ENCODE measurements at places on chromosomes 2 and 18.

- no peak for DNase-seq
Observed at GRCh38 chr2:34176693-34177092, 577.6 kb upstream of the FAM98A start.

- peak; percentile 25 for DNase-seq
Observed at GRCh38 chr2:134289225-134289624, 35.4 kb downstream of the MGAT5 start.

DNA sequence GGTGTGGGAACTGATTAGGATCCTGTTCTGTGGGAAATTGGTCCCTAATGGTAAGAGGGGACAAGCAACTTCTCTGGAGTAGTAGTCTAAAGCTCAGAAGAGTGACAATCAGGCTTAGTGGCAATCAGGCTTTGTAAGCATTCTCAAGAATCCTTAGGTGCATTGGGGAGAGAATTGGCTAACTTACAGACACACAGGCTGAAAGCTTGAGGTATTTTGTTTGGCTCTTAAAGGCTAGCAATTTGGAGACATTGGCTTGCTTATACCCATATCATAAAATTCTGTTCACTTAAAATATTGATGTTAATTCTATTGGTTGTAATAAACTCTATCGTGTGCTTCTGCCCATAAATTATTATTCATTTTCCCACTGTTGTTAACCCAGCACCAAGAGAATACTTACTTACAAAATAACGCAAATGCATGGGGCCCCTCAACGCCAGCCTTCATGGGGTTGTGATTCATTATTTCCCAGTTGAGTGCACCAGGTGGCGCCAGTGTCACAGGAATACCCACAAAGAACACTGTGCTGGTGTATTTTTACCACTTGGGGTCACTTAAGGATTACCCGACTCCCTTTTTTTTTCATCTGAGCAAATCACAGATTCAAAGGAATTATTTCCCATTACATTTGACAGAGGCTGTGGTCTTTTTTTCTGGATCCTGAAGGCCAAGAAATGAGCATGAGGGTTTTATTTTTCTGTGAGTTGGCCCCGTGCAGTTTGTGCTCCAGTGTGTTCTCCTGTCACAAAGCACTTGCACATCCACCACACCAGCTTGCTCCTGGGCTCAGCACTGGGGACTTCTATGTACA is 45.5 kb downstream of the DDX1 start:
- peak; percentile 43 for DNase-seq

DNA sequence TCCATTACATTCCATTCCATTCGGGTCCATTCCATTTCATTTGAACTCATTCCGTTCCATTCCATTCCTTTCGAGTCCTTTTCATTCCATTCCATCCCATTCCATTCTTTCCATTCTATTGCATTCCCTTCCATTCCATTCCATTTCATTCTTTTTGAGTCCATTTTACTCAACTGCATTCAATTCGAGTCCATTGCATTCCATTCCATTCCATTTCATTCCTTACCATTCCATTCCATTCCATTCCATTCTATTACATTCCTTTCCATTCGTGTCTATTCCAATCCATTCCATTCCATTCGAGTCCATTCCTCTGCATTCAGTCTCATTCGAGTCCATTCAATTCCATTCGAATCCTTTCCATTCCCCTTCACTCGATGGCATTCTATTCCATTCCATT is 1128.8 kb downstream of the RPIA start:
- no peak for DNase-seq

DNA sequence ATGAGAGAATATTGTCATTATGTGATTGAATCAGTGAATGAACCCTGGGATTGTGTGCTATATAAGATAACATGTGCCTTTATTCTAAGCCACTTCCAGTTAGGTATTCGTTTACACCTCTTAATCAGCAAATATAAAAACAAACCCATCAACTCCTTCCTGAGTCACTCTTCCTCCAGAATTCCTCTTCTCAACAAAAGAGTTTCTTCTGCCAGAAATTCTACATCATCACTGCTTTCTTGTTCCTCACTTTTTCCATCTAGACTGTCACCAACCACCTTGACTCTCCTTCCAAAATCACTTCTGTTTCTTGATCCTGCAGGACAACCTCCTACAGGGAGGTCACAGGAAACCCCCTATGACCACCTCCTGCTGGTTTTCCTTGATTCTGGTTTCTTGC is 261.4 kb downstream of the CYP26B1 start:
- DNase-seq, result no peak
